ENCODE measurements at places on chromosomes 5 and 9.
A peak's percentile ranks its signal among the peaks of the same experiment; 100 is the strongest.

- DNase-seq: no peak
These were observed 25.0 kb downstream of the SH3TC2 start for GRCh38 chr5:149037817-149038216.

DNA sequence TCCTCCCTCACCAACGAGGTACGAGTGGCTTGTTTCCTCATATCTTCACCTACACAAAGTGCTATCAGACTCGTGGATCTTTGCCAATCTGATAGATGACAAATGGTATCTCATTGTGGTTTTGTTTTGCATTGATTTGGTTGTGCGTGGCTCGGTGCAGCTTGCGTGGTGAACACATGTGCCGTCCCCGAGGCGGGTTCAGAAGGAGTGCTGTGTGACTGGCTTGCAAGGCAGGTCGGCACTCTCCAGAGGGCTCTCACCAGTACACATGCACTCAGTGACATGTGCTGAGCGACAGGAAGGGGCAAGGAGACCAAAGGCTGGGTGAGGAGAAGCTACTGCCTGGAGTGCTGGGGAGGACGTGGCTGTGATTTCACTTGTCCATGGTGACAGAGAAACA is 95.3 kb upstream of the PITX1 start:
- DNase-seq: no peak

DNA sequence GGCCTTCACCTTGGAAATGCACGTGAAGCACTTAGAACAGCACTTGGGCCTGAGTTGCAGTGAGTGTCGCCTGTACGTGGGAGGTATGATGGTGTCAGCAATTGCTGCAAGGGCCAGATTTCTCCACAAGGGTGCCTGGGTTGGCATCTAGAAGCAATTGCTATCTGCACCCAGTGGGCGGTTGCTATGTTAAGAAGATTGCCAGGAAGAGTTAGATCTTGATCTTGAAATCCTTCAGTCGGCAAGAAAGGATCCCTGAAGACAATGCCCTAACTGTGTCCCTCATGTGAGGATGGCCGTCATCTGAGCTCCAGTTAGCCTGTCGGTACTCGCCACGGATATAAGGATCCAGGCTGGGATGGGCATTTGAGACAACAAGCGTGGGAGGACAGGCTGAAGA is 62.9 kb downstream of the MAMDC2 start:
- DNase-seq: no peak

DNA sequence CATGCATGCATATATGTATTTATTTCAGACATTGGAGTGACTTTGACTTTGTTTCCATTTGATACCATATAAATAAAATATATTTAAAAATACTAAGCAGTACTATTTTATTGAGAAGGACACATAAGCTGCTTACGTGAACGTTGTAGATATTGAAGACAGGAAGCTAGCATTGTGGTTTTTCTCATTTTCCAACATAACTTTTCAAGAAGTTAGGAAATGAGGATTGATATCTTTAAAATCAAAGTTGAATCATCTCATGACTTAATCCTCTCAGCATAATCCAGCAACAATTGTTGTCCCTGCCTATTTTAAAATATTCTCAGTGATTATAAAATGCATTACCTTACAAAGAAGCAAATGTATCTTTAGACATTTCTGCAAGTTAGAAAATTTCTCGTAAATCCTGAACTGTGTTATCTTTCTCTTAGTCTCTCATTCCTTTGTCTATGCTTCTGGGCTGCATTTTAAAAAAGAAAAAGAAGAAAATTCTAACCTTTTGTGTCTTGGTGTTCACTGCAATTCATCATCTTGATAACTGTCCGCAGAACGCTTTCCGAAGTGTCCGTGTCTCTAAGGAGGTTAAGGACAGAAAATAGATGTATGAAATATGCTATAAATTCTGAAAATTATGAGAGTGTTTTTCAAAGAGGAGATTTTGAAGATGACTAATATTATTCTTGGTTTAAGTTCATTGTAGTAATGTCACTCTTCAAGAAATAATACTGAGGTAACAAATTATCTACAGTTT is 1089.9 kb upstream of the CDH6 start:
- no peak for DNase-seq

- no peak for DNase-seq
These were observed 69.9 kb downstream of the TRIM32 start for GRCh38 chr9:116757030-116757429.

DNA sequence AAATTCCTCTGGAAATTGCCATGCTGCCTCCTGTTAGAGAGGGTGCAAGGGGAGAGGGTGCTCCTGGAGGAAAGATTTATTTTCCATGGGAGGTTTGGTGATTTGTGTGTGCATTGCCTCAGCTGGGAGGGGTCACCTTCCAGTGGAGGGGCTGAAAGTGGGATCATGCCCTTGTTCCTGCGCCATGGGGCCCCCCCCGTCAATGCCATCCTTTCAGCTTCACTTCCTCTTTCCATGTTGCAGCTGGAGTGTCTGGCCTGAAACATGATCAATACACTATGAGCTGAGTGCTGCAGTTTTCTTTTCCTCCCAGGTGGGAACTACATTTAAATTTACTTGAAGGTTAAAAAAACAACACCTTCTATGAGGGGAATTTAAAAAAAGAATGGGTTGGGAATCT is 176.8 kb downstream of the MELK start:
- no peak for DNase-seq

DNA sequence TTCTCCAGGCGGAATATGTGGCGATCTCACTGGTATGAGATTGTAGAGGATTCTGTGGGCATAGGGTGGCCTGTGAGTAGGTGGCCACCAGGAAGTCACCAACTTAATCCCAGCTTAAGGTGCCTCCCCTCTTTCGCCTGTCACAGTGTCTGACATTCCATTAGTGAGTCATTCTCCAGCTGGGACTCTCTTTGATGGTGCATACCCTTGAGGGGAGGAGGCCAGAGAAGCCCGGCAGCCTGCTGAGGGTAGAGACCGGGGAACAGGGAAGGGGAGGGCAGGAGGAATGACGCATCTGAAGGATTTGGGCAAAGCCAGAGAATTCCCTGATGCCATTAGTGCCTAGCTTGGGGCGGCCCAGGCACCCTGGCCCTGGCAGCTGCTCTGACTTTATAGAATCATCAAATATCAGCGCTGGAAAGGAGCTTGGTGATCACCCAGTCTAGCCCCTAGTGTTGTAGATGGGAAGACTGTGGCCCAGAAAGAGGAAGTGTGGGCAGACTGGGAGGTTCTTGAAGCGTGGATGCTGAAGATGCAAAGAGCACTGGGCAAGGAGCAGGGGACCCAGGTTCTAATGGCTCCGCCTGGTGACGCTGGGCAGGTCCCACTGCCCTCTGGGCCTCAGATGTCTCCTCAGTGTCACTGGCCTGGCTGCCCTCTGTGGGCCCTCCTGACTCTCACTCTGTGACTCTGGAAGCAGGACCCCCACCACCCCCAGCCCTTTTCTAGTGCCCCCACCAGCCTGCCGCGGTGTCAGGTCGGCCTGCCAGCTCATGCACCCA is 41.4 kb downstream of the DAB2IP start:
- no peak for DNase-seq

GRCh38 chr9:37029776-37030610 is 4.1 kb downstream of the PAX5 start:
- no peak for DNase-seq

- DNase-seq: no peak
These were observed 93.5 kb upstream of the SMIM23 start for GRCh38 chr5:171692107-171692506.

DNA sequence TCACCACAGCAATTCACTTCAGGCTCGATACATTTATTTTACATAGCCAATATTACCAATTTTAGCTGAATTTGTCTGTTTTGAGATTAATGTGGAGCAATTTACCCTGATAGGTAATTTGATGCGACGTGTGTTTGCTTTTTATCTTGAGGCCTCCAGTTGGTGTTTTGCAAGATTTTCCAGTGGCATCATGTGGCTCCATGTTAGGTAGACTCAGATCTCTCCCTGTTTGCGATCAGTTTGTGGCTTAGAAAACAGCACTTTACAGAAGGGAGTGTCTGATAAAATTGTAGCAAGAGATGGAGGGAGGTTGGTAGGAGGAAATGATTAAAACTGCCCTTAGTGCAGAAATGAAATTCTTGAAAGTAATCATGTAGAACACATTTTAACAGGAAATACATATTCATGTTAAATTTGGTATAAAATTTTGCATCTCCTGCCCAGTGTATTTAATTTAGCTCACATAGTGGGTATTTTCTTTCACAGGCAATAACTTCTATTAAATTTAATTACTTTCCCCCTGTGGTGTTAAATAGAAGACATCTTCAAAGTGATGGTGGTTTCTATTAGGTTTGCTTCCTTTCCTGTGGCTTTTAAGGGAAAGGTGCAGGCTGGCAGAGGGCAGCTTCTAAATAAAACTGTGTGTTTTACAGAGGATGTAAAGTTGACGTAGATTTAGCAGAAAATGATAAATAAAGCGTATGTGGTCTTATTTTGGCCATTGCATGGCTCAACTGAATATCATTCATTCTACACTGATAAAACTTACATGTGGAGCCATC is 135.8 kb downstream of the KDM4C start:
- no peak for DNase-seq

GRCh38 chr9:1440256-1440655 is 390.1 kb downstream of the DMRT2 start:
- no peak for DNase-seq

GRCh38 chr5:68494771-68495170 is 279.2 kb downstream of the PIK3R1 start:
- DNase-seq: no peak

GRCh38 chr9:93255994-93256877 is 72.3 kb downstream of the WNK2 start:
- DNase-seq: no peak

- no peak for DNase-seq
These were observed 19.0 kb downstream of the OLFML2A start for GRCh38 chr9:124795881-124796431.

- no peak for DNase-seq
These were observed 1.4 kb upstream of the PPP2CA start for GRCh38 chr5:134227259-134227658.

DNA sequence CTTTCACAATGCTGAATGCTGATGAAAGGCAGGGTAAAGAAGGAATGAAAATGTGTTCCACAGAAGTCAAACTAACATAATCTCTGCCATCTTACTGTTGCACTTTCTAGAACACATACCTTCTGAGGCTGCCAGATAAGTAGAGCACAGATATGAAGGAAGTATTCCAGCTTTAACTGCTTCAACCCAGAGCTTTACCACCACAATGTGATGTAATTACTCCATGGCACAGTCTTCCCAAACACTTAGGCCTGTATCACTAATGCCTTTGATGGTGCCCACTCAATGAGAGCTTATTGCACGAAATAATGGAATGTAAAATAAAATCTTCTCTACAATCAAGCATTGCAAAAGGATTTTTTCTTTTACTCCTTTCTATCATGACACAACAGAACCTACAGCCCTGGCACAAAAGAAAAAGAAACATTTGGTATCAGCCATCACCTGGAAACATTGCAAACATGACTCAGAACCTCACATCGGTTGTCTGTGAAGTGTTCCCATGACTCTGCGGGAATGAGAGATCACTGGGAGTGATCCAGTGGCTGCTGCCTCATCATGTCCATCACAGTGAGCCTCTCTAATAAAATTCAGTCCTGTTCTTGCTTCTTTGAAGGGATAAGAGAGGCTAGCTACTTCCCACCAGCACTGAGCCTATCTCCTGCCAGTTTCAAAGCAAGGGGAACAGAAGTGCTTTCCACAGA is 385.8 kb downstream of the EFNA5 start:
- peak; percentile 90 for DNase-seq

- no peak for DNase-seq
These were observed 639 bp upstream of the SLC2A8 start for GRCh38 chr9:127396253-127396807.

DNA sequence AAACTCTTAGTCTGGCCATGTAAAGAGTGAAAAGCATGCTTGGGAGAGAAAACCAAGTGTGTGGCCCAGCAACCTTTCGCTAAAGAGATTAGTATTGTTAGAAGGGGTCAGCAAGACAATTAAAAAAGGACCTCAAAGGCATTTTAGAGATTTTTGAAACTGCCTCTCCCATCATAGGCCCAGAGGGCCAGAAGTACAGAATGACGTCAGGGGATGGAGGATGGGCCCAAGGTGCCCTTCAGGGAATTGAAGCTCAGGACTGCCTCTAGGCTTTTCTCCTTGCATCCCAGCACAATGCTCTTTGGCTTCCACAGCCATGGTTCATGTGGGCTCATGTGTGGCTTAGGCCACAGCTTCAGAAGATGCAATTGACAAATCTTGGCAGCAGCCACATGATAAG is 287.0 kb upstream of the COX7C start:
- no peak for DNase-seq

DNA sequence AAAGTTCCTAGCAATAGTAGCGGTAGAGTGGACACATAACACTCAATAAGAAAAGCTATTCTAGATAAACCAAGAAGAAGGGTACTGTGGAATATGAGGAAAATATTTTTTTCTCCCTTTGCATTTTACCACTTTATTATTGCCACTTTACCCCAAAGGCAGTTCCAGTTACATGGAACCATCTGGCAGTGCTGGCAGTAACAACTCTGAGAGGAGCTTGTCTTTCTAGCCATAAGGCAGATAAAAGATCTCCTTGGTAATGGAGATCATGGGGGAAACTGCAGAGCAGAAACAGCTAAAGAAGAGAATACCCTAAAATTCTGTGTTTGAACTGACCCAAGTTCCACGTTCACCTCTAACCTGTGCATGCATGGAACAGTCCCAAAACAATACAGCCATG is 38.5 kb downstream of the UBTD2 start:
- DNase-seq: no peak

- no peak for DNase-seq
These were observed 356.0 kb downstream of the DMAC1 start for GRCh38 chr9:7443541-7443940.

- no peak for DNase-seq
These were observed 86.5 kb downstream of the HCN1 start for GRCh38 chr5:45609661-45610060.

- no peak for DNase-seq
These were observed 17.3 kb downstream of the TRIM7 start for GRCh38 chr5:181187500-181188213.

GRCh38 chr5:23268136-23268535 is 239.3 kb upstream of the PRDM9 start:
- DNase-seq: no peak

- no peak for DNase-seq
These were observed 53.0 kb upstream of the GRAMD2B start for GRCh38 chr5:126369995-126370731.

GRCh38 chr9:132711846-132712245 is 41.6 kb downstream of the GTF3C4 start:
- DNase-seq: no peak

DNA sequence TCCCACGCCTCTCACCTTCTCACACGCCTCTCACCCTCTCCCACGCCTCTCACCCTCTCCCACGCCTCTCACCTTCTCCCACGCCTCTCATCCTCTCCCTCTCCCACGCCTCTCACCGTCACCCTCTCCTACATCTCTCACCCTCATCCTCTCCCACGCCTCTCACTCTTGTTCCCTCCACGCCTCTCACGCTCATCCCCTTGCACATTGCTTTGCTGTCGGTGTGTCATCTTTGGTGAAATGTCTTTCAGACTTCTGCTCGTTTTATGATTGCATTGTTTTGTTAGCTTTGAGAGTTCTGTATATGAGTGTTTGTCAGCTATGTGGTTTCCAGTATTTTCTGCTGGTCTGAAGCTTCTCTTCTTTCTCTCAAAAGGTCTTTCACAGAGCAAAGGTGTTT is 102.7 kb downstream of the EHMT1 start:
- DNase-seq: no peak

Measured in epithelial cell of prostate (primary cell).